T-helper 17 cell (primary cell): ENCODE measurements at places on chromosomes 3 and 15. TPM values are rescaled to one million over a fixed set of nuclear protein-coding genes. Genes with fewer than 3 reads are reported as not detected.
A peak's percentile ranks its signal among the peaks of the same experiment; 100 is the strongest.

- no peak for DNase-seq
These were observed 419.7 kb downstream of the FGF12 start for GRCh38 chr3:192307631-192308030.

The SNX22 gene
- total RNA-seq: 1.9 TPM

The TRIM42 gene
- not detected for total RNA-seq

The PRRT3 gene
- 5.9 TPM for total RNA-seq

The PRR20G gene
- total RNA-seq: not detected

- DNase-seq: no peak
These were observed 7.4 kb downstream of the POC1A start for GRCh38 chr3:52146811-52147210.

- DNase-seq: peak; percentile 22
These were observed 29.6 kb downstream of the PSMD6 start for GRCh38 chr3:63993653-63994079.

The TBL1XR1 gene
- total RNA-seq: 115 TPM

The SFMBT1 gene
- total RNA-seq: 49.8 TPM

The PP2D1 gene
- not detected for total RNA-seq

The GUCA1C gene
- not detected for total RNA-seq

DNA sequence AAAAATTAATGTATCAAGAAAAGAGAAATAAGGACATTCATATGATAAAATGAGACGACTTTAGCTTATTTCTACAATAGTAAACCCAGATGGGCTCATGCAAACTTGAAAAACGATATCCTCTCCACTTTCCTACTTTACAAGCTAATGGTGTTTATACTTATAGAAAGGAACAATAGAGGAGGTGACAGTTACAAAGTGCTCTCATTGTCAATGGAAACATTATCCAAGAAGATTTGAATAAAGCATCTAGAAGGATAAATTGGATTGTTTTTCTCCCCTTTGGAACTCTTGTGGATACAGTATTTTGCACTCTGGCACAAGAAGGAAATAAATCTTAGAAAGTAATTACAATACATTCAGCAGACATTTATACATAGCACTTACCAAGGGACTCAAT, 20.2 kb upstream of the CCDC66 start:
- DNase-seq: no peak

The ATG3 gene
- 45.9 TPM for total RNA-seq

GRCh38 chr3:27573780-27574437, 89.7 kb upstream of the SLC4A7 start:
- no peak for DNase-seq

GRCh38 chr3:12954891-12955650, 113.7 kb upstream of the RPL32 start:
- DNase-seq: no peak

DNA sequence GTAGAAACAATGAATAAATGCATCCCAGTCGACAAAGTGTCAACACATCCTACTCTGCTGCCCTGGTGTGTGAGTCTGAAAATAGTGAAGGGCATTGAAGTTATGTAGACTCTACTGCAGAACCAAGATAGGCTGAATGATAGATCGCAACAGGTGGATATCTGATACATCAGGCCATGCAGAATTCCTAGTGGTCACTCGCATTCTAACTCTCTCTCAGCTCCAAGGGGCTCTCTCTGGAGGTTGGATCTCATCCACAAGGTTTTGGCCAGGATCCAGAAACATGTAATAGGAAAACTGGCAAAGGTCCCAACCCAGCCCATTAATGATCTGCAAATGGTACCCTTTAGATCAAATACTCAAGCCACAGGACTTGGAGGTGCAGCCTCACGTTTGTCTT, 514.1 kb downstream of the MAGI1 start:
- DNase-seq: no peak
